ENCODE measurements at places on chromosomes 7 and 10. TPM values are rescaled to one million over a fixed set of nuclear protein-coding genes. Genes with fewer than 3 reads are reported as not detected.

GRCh38 chr10:3468919-3469638 is 296.5 kb upstream of the PITRM1 start:
- peak; percentile 94 for DNase-seq

Gene SPDYE2
- total RNA-seq, result not detected

- no peak for DNase-seq
Observed at GRCh38 chr10:119090968-119091367, 10.4 kb upstream of the EIF3A start.

DNA sequence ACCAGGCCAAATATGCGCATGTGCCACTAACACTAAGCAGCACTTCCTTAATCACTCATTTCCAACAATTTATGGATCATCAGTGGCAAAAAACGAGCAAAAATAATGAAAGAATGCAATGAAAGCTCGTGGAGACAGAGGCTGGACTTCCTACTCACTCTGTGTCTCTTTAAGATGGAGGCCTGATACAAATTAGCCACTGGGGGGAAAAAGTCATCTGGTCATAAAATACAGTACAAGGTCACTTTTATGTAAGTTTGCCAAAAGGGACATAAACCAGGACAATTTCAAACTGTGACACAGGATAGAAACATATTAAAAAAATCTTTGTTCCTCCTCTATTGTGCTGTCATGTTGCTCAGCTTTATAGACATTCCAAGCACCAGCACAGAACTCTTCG is 101.7 kb downstream of the LMBR1 start:
- DNase-seq, result no peak

DNA sequence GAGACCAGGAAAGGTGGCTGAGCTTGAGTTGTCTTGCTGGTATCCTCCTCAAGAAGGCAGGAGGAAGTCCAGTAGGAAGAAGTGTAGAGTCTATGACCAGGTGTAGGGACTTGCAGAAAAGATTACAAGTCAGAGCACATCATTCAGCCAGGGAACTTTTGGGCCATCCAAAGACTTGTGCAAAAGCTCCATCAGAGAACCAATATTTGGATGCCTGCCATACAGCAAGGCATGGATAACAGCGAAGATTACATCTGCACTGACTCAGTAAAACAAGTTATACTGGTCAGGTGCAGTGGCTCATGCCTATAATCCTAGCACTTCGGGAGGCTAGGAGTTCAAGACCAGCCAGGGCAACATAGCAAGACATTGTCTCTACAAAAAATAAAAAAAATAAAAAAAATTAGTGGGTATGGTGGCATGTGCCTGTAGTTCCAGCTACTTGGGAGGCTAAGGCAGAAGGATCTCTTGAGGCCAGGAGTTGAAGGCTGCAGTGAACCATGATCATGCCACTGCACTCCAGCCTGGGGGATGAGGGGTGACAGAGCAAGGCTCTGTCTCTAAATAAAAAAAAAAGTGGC is 13.2 kb upstream of the NMT2 start:
- no peak for DNase-seq

GRCh38 chr7:89029864-89030263 is 234.3 kb upstream of the TEX47 start:
- DNase-seq, result no peak

DNA sequence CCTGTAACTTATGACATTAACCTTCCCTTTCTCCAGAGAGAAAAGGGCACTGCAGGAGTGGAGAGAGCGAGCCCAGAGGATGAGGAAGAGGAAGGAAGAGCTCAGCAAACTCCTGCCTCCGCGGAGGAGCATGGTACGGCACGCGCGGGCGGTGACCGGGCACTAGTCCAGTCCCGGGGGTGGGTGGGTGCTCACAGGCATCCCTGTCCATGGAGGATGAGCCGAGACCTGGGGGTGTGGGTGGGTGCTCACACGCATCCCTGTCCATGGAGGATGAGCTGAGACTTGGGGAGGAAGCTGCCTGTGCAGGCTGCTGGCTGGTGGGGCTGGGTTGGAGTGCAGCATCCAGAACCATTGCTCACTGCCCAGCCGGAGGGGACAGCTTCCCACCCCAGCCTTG is 23.8 kb downstream of the LRRC27 start:
- DNase-seq, result no peak

DNA sequence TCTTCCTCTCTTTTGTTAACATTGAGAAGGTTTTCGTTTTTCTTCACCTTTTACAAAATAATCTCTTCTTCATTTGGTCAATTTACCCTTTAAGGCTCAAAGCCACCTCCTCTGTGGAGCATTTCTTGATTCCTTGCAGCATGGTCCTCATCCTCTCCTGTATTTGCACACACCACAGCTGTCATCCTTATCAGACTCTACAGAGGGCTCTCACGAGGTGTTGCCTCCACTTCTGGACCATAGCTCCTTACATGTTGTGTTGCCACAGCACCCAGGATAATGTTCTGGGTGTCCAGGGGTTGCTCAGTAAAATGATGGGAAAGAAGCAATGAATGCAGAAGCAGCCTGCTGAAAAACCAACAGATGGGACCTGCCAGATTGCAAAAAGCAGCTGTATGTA is 192.8 kb downstream of the SH2D4B start:
- no peak for DNase-seq

DNA sequence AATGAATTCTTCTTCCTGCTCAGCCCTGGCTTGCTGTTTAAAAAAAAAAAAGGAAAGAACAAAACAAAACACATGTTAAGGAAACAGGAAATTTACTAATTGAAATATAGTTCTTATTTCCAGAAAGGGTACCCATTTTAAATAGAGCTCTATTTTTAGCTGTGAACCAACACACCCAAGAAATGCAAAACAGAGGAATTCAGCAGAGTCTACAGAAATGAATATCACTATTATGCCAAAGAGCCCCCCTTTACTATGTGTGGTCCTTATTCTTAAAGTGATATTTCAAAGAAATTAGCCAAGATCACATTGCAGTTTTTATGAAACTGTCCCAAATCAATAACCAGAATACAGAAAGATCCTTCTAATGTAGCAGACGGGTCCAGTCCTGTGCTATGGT is 53.7 kb downstream of the CCDC6 start:
- DNase-seq, result no peak

- no peak for DNase-seq
Observed at GRCh38 chr7:12249706-12250105, 38.6 kb downstream of the TMEM106B start.

- DNase-seq, result no peak
Observed at GRCh38 chr10:86182150-86182549, 184.4 kb downstream of the GRID1 start.

- DNase-seq, result no peak
Observed at GRCh38 chr10:57891201-57892006, 376.3 kb downstream of the IPMK start.

DNA sequence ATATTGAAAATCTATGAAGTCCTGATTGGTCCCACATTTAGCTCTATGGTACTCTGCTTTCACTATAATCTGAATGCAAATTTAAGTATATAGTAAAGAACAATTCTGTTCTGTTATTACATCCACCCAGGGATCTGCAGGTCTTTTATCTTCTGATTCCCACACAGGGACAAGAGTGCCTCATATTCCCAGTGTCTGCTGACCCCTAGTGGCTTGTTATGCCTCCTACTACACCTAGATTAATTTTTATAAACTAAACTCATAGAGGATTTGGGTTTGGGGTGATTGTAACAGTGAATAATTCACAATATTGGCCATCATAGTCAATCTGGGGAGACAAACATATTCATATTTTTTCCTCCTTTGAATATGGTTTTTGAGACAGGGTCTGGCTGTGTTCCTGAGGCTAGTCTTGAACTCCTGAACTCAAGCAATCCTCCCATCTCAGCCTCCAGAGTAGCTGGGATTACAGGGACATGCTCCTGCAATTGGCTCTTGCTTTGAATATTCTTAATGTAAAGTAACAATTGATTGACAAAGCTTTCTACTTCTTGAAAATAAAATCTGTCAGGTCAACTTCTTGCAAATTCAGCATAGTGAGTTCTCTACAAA is 282.1 kb downstream of the KCND2 start:
- peak; percentile 65 for DNase-seq

- DNase-seq, result no peak
Observed at GRCh38 chr7:122384528-122384927, 80.0 kb upstream of the FEZF1 start.

GRCh38 chr7:30923774-30924413 is 12.2 kb downstream of the AQP1 start:
- DNase-seq, result no peak

Gene CCDC3
- 15.0 TPM for total RNA-seq

- DNase-seq, result no peak
Observed at GRCh38 chr10:113244750-113245149, 294.7 kb downstream of the TCF7L2 start.

DNA sequence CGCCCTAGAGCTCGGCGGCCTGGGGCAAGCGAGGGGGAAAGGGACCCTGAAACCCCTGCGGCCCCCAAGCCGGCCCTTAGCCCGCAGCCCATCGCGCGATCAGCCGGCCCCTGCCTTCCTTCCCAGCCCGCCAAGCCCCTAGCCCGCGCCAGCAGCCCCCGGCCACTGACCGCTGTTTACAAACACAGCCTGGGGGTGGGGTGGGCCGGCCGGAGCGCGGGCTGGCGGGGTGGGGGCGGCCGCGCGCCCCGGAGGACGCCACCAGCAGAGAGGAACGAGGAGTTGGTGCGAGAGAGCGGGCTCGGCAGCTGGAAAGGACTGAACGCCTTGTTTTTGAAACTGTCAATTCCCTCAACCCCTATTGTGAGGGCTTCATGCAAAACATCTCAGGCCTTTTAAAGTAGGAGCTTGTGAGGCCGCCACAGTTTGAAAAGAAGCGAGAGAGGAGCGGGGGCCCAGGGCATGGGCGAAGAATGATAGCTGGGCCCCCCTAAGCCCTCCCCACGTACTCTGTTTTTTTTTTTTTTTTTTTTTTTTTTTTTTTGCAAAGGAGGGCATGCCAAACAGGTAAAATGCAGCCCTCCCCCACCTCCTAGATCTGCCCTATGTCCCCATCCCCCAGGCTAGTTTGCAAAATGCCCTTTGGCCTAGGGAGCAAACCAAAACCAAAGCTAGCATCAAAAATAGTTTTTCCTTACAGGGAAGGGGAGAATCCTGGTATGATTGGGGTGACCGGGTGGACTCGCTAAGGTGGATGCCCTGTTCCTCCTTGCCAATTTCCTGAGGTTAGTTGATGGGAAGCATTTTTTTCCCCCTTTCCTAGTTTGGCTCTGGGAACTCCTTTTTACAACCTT is 15.0 kb downstream of the SKIDA1 start:
- DNase-seq, result peak; percentile 72

Gene TRPV5
- 0.21 TPM for total RNA-seq

Gene CYP2C18
- 8.4 TPM for total RNA-seq

DNA sequence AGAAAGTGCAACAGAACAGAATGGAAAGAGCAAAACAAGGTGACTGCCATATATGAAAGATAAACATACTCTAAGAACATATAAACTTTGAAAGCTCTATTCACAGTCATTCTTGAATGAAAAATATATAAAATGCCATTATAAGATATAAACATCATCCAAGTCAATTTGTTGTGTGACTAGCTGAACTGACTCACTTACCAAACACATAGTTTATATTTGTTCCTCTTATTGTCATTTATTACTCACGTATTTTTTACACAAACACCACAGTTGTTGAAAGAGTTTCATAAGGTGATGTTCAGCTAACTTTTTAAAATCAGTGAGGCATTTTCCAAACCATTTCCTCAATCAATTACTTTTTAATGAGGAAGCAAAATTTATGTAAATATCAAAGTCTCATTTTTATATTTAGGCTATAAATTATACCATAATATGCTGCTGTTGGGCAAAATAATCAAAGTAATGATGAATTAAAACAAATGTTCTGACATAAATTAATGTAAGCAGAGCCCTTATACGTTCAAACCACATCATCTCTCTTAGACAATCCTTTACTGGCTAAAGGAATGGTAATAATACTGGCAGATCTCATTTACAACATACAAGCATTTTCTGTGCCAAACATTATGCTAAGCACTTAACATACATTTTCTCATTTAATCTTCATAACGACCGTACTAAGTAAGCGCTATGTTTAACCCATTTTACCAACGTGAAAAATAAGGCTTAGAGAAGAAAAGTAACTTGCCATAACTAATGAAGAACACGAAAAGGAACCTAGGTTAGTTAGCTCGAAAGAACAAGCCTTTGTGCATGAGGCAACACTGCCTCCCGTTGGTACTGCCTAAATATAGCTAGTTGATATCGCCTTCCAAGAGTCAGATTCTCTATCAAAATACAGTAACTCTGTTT is 7.3 kb downstream of the LRRN3 start:
- peak; percentile 52 for DNase-seq

- DNase-seq, result peak; percentile 65
Observed at GRCh38 chr7:74202841-74203556, 6.8 kb upstream of the LAT2 start.

GRCh38 chr10:78954689-78955088 is 114.1 kb upstream of the ZMIZ1 start:
- DNase-seq, result no peak

GRCh38 chr10:111117528-111118277 is 40.9 kb downstream of the ADRA2A start:
- DNase-seq, result no peak

- no peak for DNase-seq
Observed at GRCh38 chr10:11441151-11441535, 170.3 kb downstream of the USP6NL start.

Gene RHBDD2
- 8.5 TPM for total RNA-seq

DNA sequence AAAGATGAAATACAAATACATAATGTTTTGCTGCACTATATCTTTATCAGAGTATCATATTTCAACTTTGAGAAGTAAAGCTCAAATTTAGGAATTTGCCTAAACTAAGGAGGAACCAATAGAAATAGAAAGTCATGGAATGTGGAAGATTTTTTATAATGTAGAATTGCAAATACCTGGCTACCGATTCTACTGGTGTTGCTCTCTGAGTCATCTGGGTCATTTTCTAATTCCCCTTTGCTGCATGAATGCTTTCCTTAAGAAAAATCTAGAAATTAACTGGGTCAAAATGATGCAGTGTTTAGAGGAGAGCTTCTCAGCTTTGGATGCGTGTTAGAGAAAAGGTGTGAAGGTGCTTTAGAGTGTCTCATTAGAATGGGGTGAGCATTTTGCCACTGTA is 568.9 kb upstream of the ANKRD30A start:
- DNase-seq, result no peak

DNA sequence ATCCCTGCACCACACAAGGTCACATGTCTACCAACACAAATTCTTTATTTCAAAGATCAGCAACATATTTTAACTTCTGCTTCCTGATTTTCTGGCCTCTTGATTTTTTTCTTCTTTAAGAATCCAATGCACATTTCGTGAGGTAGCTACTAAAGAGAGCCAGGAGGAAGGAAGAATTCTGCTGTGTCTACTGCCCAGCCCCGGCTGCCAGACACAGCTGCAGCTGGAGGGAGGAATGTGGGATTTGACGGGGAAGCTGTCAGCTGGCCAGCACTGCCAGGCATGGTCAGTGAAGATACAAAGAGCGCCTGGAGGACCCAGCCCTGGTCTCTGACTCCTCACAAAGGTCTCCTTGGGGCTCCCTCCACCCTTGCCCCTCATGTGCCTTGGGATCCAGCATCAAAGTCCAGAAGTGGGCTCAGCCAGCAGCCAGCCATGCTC is 6.9 kb upstream of the AOC1 start:
- DNase-seq, result peak; percentile 77

DNA sequence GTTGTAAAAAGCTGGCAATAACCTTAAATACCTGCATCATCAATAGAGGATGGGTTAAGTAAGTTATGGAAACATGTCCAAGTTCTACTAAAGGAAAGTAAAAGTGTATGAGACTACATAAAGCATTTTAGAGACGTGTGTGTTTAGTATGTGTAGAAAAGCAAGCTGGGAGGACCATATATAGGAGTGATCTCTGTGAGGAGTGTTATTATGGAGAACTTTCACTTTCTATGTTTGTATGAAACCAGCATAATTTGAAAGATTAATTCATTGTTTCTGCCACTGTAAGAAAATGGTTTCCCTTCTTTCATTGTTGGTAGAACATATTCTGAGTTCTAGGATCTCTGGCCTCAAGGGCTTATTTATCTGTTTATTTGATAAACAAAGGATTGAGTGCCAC is 19.2 kb upstream of the PDLIM1 start:
- no peak for DNase-seq

Gene PTPRZ1
- total RNA-seq, result 31.5 TPM

All from tongue (tissue), 3 donors.